NCI-H1417 (cell line): ENCODE measurements at places on chromosomes 3 and 15.

DNA sequence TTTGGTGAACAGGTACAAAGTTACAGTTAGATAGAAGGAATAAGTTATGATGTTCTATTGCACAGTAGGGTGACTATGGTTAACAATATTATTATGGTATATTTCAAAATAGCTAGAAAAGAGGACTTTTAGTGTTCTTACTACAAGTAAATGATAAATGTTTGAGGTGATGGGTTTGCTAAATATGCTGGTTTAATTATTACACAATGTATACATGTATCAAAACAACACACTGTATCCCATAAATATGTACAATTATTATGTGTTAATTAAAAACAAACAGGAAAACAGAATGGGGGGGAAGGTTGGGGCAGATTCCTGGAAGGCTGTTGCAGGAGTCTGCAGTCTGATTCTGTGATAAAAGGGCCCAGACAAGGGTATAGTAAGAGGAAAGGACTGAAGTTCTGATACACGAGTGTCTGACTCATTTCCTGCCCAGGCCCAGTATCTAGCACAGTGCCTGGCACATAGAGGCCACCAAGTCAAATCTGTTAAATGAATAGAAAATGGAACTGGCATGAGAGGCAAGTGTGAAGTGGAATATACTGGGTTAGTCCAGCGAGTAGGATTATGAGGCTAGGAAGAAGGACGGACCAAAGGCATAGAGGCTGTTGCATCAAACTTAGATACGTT is 7.2 kb upstream of the ENTPD3 start:
- DNase-seq: no peak

GRCh38 chr3:166444336-166444735 is 607.1 kb upstream of the BCHE start:
- no peak for DNase-seq

- no peak for DNase-seq
Observed at GRCh38 chr3:11211531-11212298, 57.4 kb downstream of the HRH1 start.

- DNase-seq: no peak
Observed at GRCh38 chr3:56928379-56929068, 126.8 kb upstream of the ARHGEF3 start.

DNA sequence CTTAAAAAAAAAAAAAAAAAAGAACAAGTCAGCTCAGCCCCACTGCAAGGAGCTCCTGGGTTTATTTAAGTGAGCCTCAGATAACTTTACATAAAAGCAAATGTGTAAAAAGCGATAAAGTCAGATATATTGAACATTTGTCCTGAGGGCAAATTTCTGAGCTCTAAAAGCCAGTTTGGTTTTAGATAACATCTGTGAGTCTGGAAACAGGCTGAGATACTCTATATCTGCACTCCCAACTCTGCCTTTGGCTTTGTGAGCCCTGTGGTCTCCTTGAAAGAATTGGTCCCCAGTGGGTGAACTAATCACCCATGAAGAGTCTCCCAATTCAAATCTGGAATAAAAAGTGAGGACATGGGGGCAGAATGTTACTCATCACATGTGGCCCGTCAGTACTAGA is 104.6 kb downstream of the APBA2 start:
- no peak for DNase-seq

GRCh38 chr3:132382267-132382666 is 35.0 kb upstream of the DNAJC13 start:
- no peak for DNase-seq

DNA sequence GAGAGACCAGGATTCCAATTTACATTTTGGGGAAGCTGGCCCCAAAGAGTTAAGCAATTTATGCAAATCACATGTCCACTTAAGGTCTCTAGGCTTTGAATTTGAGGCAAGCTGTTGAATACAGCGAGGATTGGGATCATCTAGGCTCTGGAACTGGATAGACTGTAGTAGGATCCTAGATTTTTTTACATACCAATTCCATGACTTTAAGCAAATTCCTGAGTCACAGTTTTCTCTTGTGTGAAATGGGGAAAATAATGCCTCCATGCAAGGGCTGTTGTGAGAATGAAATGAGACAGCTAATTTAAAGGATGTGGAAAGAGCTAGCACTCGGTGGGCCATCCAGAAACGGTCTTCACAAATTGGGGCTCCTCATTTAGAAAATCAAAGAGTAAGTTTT is 103.4 kb downstream of the MINAR1 start:
- DNase-seq: no peak

DNA sequence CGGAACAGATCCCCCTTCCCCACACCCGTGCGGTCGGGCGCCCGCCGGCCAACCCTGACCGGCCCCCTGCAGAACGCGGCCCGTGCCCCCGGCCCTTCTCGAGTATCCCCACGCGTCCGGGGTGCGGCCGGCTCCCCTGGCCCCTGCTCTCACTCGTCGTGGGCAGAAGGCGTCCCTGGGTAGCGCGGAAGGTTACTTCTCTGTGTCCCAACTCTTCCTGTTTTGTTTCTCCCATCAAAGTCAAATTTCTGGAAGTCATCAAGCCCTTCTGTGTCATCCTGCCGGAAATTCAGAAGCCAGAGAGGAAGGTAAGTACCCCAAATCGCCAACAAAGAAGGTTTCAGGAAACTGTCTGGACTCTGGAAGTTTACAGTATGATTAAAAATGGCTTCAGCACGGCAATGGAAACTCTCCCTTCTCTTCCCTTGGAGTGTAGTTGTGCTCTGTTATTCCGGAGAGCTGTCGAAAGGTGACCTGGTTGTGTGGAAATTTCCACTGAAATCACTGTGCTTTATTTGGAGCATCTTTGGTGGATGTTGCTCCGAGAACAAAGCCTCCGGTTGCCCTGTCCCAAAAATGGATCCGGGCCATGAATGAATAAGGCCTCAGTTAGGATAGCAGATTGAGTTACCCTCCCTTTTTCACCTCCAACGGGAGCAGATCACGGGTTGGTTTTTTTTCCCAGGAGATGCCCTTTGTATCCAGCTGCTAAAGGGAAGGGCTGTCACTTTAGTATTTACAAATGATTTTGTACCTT is 536 bp downstream of the SEC61A1 start:
- peak; percentile 57 for DNase-seq

DNA sequence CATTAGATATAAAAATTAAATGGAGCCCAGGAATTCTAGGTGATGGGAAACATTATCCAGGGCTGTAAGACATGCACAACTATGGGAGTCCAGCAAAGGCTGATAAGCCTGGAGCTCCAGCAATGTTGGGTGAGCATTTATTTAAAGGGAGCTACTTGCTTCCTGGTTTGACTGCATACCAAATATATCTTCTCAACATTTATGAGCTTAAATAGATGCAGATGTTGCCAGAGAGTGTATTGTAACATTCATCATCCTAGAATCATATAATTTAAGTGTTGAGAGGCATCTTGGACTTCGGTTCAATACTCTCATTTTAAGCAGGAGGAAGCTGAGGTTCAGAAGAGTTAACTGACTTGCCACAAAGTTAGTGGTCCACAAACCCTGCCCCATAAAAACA is 12.2 kb upstream of the POLR2M start:
- DNase-seq: no peak

DNA sequence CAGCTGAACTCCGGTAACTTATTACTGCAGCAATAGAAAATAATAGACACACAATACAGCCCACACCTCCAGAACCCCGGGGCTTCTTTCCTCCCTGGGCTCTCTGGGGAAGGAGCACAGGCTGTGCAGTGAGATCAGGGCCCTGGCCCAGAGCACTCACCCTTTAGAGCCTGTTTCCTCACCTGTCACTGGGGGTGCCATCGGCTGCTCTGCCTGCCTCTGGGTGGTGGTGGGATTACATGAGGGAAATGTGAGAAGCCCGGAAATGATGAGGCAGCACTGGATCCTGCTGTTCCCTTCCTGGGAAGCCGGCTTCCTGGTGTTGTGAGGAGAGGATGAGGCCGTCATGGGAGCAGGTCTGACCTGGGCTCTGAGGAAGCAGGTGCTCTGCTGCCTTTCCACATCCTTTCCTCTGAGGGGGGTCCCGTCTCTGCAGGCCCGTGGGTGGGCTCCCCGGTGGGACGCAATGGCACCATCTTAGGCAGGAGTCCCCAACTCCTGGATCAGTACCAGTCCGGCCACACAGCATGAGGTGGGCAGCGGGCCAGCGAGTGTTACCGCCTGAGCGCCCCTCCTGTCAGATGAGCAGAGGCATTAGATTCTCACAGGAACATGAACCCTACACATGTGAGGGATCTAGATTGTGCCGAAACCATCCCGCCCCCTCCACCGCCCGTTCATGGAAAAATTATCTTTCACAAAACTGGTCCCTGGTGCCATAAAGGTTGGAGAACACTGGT is 220.9 kb upstream of the CTDSPL start:
- no peak for DNase-seq

GRCh38 chr3:192039593-192039992 is 578.6 kb downstream of the PYDC2 start:
- no peak for DNase-seq

DNA sequence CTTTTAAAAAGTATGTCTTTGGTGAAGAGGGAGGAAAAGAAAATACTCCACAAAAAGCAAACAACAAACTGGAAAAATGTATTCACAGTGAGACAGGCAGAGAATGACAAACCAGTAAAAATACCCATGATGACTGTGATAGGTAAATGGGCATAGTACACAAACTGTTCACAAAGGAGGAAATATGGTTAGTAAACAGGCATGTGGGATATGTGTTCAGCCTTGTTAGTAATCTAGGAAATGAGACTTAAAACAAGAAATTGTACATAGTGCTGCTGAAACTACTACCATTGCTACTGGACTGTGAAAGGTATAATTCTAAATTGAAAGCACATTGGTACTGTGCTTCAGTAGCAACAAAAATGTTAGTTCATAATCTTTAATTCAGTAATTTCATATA is 50.1 kb downstream of the UBE2E2 start:
- DNase-seq: no peak

DNA sequence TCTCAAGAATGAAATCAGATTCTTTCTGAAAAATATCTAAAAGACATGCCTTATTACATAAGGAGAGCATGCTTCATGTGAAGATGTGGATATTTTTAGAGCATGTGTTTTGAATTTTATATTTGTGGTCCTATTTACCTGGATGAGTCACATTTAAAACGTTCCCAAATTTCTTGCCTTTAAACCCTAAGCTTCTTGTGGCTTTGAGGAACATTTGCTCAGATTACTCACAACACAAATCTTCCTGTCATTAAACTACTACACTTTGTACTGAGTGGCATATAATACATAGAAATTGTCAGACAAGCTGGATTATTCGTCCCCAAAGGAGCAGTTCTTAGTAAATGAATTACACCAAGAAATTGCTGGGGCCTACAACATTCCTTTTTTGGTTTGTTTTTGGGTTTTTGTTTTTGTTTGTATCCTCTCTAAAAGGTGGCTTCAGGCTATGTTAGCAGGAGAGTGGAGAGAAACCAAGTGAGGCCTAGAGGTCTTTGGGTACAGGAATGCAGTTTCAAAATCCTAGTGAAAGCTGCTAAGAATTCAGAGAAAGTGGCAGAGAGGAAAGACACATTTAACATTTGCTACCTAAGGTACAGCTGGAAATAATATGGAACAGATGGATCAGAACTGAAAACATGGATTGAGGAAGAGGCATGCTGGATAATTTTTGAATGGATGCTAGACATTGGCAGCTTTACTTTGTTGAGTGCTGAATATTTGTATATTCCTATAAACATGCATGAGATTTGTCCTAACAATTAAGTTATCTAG is 128.1 kb downstream of the RPL22L1 start:
- DNase-seq: no peak

DNA sequence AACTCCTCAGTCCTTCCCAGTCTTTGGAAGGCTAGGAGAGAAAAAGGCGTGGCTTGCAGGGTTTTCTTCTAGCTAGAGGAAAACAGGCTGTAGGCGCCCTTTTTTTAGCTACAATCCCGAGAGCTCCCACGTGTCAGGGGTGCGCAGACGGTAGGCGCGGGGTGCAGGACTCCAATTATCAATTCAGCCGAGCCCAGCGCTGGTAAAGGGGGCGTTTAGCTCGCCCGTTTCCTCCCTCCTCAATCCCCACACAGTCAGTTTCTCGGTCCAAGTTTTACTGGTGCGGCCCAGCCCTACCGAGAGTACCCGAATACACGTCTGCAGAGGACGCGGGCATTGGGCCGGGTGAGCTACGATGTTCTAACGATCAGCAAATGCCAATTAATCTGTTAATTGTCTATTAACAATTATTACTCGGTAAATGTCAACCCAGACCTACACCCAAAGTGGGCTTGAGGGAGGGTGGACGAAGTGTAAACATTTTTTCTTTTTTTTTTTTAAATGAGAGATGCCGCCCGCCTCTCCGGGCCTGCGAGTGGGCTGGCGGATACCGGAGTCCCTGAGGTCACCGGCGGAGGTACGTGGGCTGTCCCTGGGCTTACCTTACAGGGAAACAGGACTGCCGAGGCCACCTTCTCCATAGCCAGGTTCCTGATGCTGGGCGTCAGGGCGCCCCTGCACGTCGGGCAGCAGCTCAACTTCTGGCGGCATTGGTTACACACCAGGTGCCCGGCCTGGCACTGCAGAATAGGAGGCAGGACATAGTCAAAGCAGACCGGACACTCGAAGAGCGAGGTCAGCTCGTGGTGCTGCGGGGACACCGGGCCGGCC is 923 bp downstream of the SIAH2 start:
- DNase-seq: peak; percentile 80

- DNase-seq: no peak
Observed at GRCh38 chr3:171936191-171936841, 93.2 kb downstream of the TMEM212 start.

DNA sequence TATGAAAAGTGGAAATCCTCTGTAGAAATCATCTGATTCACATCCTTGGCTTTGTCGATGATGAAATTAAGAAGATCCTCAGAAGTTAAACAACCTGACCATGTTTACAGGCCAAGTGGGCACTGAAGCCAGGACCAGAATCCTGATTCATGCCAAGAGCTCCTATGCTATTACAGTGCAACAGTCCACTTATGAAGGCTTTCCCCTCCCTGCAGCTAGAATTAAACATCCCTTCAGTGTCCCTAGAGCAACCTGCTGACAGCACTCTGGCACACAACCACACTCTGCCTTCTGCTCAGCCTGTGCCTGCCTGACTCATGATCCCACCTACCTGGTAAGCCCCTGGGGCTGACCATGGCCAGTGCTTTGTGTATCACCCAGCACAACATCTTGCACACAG is 33.8 kb downstream of the TXNRD3 start:
- no peak for DNase-seq

GRCh38 chr3:61250784-61251173 is 473 bp downstream of the FHIT start:
- DNase-seq: no peak

DNA sequence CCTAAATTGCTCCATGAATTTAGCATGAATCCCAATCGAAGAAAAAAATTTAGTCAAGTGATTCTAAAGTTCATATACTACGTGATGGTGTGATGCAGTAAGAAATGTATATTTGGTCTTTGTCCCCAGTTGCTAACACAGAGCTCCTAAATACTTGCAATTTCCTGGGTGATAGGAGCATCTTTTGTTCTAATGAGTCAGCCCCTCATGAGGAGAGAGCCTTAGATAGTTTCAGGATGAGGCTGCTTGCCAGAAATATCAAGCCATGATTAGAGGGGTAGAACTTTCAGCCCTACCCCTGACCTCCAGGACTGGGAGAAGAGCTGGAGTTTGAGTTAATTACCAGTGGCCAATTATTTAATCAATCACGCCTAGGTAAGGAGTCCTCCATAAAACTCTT is 170.2 kb downstream of the PDE8A start:
- DNase-seq: no peak
